ENCODE measurements at places on chromosomes 1 and 21.

GRCh38 chr1:200850554-200850953 lies 22.2 kb upstream of the GPR25 start:
- DNase-seq, result no peak

DNA sequence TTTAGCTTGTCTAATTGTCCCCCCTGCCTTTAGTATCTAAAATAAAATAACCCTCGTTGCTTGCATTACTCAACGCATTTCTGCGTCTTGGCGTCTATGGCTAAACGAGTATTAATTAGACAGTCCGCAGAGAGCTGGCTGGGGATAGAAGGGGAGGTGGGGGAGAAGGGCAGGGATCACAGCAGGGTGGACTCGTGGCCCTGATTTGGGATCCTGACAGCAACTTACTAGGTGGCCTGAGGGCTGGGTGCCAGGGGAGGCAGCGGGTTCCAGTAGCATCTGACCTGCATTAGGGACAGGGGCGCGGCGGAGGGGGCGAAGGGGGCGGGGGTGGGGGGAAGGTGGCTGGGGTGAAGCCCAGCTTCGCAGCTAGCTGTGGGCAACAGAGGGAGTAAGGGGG lies 1.1 kb upstream of the BACE2 start:
- no peak for DNase-seq

DNA sequence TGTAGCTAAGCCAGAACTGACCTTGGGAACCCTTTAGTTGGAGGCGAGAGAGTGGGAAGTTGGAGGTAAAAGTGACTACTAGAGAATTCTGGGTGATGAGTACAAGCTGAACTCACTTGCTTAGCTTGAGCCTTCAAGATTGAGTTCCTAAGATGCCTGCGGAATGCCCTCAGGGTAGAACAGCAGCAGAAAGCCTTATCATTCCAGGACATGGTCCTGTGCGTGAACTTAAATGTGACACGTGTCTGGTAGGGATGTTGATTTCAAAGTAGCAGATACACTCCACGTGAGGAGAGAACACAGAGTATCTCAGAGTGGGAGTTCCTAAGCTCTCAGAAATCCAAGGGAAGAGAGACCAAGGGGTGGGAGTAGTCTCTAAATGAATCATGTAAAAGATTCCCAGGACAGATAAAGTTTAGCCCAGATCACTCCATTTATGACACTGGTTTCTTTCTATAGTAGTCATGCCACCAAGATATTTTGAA lies 60.1 kb downstream of the KCNK1 start:
- DNase-seq, result no peak

DNA sequence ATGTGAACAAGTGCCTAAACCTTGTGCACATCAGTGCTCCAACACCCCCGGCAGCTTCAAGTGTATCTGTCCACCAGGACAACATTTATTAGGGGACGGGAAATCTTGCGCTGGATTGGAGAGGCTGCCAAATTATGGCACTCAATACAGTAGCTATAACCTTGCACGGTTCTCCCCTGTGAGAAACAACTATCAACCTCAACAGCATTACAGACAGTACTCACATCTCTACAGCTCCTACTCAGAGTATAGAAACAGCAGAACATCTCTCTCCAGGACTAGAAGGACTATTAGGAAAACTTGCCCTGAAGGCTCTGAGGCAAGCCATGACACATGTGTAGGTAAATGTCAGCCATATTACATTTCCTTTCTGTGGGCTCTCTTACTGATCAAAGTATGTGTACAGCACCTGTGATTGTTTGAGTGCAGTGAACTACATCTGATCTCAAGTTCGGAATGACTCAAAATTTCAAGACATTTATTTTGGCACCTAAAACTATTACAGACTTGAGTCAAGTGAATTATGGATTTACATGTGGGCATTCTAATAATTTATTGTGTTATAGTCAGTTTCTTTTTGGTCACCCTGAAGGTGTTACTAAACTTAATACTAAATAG lies 196.5 kb downstream of the TPR start:
- DNase-seq, result no peak

- DNase-seq, result no peak
Measured at GRCh38 chr1:153849487-153850185, 73.1 kb downstream of the GATAD2B start.

DNA sequence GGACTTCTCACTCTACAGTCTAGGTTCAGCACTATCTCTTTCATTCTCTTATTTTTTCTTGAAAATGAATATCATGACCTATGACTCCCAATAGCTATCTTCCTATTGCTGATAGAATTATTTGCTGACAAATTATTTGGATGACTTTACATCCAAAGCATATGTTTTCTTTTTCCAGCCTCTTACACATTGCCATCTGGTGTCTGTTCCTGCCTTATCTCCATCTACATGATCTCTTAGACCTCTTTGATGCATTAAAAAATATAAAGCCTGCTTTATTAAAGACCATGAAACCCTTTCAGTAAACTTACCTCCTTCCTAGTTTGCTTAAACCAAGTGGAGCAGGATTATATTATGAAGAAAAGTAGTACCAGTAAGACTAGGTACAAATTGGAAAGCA lies 700.9 kb upstream of the CXADR start:
- no peak for DNase-seq

DNA sequence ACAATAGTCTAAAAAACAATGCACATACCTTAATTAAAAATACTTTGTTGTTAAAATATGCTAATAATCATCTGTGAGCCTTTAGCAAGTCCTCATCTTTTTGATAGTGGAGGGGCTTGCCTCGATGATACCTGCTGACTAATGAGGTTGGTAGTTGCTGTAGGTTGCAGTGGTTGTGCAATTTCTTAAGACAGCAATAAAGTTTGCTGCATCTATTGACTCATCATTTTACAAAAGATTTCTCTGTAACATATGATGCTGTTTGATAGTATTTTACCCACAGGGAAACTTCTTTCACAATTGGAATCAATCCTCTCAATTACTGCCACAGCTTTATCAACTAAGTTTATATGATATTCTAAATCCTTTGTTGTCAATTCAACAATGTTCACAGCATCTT lies 7.6 kb downstream of the C1orf87 start:
- no peak for DNase-seq

DNA sequence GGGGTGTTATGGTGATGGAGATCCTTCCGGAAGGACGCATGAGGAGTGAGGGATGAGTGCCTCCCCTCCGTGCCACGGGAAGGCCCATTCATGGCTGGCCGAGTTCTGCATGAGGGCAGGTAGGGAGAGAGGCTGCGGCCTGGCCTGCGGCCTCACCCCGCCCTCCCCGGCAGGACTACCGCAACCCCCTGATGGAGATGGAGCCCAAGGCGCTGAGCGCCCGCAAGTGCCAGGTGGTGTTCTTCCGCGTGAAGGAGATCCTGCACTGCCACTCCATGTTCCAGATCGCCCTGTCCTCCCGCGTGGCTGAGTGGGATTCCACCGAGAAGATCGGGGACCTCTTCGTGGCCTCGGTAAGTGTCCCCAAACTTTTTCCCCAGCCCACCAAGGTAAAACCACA lies 83.3 kb downstream of the ARHGEF10L start:
- DNase-seq, result no peak

DNA sequence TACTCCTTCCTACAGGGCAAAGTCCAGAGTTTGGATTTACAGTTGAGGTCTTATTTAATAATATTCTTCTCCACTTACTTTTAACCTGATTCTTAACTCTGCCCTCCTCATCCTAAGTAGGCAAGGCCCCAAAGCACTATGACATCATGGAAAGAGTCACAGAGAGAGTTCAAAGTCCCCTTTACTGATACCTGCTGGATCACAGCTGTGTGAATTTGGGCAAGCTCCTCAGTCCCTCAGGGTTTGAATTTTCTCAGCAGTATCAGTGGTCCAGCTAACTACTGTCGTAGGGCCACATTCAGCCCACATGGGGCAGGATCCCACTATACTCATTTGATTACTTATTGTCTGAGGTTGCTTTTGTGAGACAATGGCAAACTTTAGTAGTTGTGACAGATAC lies 16.0 kb downstream of the TYW3 start:
- DNase-seq, result no peak

GRCh38 chr1:30779294-30780071 lies 21.9 kb upstream of the LAPTM5 start:
- peak; percentile 97 for DNase-seq

DNA sequence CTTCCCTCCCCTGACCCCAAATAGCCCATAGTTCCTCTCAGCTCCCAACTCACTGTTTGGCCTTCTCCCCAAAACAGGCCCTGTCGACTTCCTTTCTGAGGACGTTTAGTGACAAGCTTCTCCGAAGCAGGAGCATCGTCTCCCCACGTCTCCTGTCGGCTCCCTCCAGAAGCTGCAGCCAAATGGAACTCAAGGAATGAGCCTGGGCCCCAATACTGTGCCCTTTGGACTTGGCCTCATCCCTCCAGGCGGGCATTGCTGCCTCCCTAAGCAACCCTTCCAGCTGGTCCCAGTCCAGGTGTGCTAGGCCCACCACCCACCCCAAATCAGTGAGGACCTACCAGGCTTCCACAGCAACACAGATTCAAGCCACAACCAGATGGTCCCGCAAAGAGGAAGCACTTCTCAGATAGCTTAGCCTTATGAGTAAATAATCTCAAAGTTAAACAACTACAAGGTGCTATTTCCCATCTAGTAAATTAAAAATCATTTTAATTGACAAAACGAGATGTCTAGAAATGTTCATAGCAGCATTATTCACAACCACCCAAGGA lies 33.0 kb downstream of the ACOT7 start:
- no peak for DNase-seq

GRCh38 chr1:46246548-46247435 lies 771 bp upstream of the RAD54L start:
- peak; percentile 26 for DNase-seq

DNA sequence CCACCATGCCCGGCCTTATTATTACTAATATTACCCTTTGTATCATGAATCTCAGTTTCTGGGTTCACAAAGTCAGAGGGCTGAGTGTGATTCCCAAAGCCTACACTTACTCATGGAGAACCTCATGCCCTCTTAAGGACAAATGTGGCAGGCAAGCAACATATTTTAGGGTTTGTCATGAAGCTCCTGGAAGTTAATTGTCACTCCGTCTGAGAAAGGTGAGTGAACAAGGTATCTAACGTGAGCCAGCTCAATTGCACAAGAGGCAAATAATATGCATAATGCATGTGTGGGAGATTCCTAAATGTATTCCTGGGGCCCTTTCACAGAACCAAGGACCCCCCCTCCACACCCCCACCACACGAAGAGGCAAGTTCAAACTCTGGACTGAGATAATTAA lies 10.1 kb upstream of the TIAM1 start:
- no peak for DNase-seq

- DNase-seq, result no peak
Measured at GRCh38 chr1:234628089-234628488, 18.1 kb upstream of the IRF2BP2 start.

DNA sequence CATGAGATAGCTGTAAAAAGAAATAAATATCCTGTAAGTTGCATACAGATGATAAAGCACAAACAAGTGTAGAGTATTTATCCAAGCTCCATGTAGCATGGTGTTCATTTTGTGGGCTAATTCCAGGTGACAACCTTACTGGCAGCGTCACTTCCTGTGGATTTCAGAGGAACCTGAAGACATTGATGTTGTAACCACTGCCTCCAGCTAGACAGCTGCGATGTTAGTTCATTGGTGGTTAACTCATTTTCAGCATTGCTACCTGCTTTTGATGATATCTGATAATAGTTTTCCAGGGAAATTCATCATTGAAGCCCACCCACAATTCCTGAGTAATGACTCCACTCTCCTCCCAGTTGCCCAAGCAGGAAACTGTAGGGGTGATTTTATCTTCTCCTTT lies 3.0 kb downstream of the HSD3B1 start:
- no peak for DNase-seq

- no peak for DNase-seq
Measured at GRCh38 chr1:94884106-94884505, 42.8 kb downstream of the CNN3 start.

DNA sequence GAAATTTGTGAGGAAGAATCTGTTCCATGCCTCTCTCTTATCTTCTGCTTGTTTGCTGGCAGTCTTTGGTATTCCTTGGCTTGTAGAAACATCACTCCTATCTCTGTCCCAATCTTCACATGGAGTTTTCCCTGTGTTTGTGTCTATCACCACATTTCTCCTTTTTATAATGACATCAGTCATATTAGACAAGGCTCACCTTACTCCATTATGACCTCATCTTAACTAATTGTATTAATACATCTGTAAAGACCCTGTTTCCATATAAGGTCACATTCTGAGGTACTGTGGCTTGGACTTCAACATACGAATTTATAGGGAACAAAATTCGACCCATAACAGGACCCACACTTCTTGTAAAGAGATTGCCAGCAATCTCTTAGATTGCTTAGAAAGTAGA lies 72.3 kb upstream of the POGK start:
- DNase-seq, result no peak

GRCh38 chr1:178645808-178646200 lies 79.2 kb upstream of the RALGPS2 start:
- DNase-seq, result no peak

DNA sequence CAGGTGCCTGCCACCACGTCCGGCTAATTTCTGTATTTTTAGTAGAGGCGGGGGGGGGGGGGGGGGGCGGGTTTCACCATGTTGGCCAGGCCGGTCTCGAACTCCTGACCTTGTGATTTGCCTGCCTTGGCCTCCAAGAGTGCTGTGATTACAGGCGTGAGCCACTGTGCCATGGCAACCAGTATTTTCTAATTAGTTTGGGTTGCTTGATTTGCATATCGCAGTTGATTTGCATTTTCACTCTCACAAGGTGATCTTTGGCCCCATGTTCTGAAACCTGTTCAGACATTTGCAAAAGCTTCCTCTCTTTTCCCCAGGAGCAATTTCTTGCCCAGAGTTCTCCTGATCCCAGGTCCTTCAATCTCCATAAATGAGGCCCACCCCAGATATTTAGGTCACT lies 1.7 kb downstream of the TOR3A start:
- no peak for DNase-seq

DNA sequence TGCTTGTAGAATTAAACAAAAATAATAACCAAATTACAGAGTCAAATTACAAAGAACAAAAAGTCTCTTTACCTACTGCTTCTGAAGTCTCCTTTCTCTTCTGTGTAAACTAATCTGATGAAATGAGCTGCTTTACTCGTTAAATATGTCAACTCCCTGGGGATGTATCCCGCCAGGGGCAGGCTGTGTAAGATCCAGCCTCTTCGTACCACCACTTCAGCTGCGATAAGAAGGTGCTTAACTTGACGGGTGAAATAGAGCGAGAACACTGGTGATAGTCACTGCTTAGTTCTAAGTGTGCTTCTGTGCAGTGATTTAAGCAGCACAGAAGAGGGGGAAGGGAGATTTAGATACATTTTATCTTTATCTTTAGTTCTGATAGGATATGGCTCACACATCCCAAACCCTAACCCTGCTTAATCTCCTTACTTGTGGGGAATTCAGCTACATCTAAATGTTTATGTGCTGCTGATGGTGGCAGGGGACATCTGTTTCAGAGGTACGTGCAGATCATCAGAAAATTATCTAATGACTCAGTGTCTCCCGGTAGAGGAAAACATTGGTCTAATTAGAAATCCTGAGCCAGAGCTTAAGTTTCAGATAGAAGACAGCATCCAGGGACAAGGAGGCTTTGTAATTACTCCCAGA lies 46.0 kb downstream of the RHOU start:
- no peak for DNase-seq

DNA sequence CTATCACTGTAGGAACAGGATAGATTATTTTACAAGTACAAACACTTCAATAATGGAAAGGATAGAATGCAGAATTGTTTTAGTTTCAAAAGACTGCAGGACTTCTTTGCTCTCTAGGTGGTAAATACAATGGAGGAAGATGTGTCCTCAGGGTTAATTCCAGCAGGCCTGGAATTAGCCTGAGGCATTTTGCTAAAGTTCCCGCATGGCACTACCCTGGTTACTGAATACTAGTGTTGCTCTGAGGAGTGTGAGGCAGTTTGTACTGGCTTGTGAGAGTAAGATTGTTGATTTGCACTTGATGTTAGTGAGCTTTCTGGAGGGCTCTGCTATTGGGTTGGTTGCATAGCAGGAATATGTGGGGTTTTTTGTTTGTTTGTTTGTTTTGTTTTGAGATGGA lies 61.4 kb downstream of the FASLG start:
- no peak for DNase-seq

Data from activated naive CD4-positive, alpha-beta T cell (primary cell).